Activated gamma-delta T cell treated with anti-CD3 and anti-CD28 coated beads, Interleukin-2, amount 50 U/mL, for 16 hours (primary cell): ENCODE measurements at places on chromosomes 3 and 15.

GRCh38 chr3:56918111-56918568 lies 116.4 kb upstream of the ARHGEF3 start:
- DNase-seq = no peak

DNA sequence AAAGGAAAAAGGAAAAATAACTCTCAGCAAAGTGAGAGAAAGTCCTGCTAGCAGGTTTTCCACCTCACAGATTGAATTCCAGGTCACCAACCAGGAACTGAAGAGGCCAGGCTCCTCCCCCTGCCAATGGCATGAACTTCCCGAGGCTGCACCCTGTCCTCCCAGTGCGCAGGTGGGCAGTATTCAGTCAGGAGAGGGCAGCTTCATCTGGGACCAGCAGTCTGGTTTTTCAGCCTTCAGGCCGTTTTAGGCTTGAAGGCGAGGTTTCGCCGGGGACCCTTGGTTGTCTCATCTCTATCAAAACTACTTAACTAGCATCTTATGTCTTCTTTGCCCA lies 41.2 kb downstream of the TRAT1 start:
- no peak for DNase-seq

- DNase-seq = no peak
These were observed 63.2 kb downstream of the MAGEF1 start for GRCh38 chr3:184648636-184649035.

GRCh38 chr3:108959017-108959416 lies 5.3 kb upstream of the GUCA1C start:
- no peak for DNase-seq

DNA sequence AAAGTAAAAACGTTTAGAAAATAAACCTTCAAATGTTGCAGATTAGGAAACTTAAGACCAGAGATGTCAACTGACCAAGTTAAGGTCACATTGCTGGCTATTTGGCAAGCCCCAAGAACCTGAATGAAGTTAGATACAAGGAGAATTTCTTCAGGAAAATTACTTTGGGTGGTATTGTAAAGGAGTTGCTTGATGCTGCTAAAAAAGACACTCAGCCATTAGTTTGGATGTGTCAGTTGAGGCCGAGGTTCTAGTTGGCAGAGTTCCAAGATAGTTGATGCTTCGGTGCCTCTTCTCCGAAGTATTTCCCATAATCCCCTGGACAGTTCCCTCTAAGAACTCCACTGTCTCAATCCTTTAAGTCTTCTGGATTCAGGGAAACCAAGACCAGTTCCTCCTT lies 24.3 kb downstream of the SIAH2 start:
- no peak for DNase-seq

GRCh38 chr3:95172164-95172943 lies 1109.5 kb downstream of the NSUN3 start:
- no peak for DNase-seq

GRCh38 chr3:188822004-188822403 lies 349.8 kb upstream of the TPRG1 start:
- no peak for DNase-seq

GRCh38 chr15:88202231-88202630 lies 54.3 kb downstream of the NTRK3 start:
- no peak for DNase-seq

GRCh38 chr3:31946484-31947081 lies 34.5 kb downstream of the OSBPL10 start:
- no peak for DNase-seq

DNA sequence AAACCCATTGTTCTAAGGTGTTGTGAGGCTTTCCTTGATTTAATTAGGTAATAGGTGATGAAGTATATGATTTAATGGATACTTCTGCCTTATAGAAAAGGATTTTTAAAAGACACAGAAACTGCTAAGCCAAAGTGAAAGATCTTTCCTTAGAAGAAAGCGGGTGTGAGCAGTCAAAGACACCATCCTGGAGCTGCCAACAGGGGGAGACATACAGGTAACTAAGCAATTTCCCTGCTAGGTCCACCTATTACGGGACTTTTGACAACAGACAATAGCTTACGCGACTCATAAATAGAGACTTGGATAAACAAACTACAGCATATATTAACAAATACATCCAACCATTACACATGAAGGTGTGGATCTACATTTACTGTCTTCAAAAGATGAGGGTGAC lies 669.5 kb downstream of the SQOR start:
- no peak for DNase-seq
